ENCODE measurements at places on chromosomes 12 and 14. TPM values are rescaled to one million over a fixed set of nuclear protein-coding genes. Genes with fewer than 3 reads are reported as not detected.

DNA sequence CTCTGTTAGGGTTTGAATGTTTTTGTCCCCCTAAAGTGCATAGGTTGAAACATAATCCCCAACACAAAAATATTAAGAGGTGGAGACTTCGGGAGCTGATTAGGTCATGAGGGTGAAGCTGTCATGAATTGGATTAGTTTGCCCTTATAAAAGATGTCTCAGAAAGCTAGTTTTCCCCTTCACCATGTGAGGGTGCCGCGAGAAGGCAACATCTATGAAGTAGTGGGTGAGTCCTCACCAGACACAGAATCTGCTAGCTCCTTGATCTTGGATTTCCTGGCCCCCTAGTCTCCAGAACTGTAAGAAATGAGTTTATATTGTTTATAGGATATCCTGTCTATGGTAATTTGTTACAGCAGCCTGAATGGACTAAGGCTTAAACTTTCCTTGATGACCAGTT, 301.5 kb upstream of the ATP2B1 start:
- ATAC-seq: no peak

Gene METAP2
- 75.9 TPM for total RNA-seq

DNA sequence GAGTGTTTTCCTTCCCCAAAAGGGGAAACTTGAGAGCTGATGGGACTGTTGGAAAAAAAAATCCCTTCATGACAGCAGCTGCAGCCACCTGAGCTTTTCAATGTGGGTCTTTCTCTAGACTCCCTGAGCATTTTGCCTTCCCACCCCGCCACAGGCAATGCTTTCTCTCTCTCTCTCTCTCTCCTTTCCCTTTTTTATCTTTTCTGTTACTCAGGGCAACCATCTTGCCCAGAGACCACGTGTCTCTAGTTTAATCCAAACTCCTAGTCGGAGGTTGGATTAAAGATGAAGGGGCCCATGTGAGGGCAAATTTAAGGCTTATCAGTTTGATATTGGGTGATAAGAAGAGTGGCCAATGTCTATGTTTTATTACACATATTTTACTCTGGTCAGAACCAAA, 25.9 kb upstream of the B4GALNT1 start:
- ATAC-seq: no peak

Gene RBP5
- total RNA-seq: 1.4 TPM

Gene ADGRD1
- total RNA-seq: 3.9 TPM

GRCh38 chr12:52029685-52030084, 21.6 kb upstream of the NR4A1 start:
- peak; percentile 26 for ATAC-seq

DNA sequence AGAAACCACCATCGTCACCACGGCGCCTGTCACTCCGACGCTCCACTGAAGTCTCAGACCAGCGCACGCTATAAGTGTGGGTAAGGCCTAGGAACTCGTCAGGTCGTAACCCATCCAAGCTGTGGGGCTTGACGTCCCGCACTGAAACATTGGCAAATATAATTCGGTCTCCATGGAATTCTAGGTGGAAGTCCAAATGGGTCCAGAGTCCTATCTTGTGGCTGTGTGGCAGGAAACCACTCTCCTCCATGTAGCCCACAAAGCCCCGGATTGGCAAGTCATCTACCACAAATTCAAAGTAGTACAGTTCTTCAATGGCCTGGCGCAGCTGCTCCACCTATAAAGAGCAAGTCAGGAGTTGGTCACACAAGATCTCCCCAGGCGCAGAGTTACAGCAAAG, 2.3 kb downstream of the TM9SF1 start:
- ATAC-seq: no peak

Gene RIPK3
- 1.8 TPM for total RNA-seq

DNA sequence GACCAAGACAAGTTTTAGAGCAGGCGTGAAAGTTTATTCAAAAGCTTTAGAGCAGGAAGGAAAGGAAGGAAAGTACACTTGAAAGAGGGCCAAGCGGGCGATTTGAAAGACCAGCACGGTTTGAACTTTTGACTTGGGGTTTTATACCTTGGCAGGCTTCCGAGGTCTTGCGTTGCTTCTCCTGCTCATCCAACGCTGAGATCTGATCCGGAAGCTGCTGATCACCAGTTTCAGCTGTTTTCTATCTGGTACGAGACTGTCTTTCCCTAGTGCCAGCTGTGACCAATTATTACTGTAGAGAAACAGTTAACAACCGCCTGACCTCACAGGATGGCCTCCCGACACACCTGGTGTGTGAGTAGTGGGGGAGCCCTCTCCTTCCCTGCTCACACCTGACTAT, 20.6 kb upstream of the SNRPF start:
- no peak for ATAC-seq

- no peak for ATAC-seq
These were observed 4.1 kb upstream of the DCAF11 start for GRCh38 chr14:24110523-24110922.

- no peak for ATAC-seq
These were observed 402.2 kb upstream of the USP15 start for GRCh38 chr12:61857968-61858367.

DNA sequence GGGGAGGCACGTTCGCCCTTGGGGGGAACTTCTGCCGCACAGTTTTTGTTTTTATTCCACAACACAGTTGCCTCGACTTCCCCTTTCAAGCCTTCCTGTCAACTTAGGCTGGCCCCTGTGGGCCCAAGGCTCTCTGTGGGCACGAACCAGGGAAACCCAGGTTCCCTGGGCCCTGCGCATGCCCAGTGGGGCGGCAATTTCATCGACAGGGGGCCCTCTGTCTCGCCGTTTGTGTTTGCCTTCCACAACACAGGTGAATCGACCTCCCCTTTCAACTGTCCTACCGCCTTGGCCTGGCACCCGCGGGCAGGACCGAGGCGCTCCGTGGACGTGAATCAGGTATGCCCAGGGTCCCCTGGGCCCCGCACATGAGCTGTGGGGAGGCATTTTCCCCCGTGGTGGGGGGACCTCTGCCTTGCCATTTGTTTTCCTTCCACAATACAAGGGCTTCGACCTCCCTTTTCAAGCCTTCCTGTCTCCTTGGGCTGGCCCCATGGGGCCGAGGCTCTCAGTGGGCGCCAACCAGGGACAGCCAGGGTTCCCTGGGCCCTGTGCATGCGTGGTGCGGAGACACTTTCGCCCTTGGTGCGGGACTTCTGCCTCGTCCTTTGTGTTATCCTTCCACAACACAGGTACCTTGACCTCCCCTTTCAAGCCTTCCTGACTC, 354.0 kb downstream of the ALG10 start:
- ATAC-seq: no peak

DNA sequence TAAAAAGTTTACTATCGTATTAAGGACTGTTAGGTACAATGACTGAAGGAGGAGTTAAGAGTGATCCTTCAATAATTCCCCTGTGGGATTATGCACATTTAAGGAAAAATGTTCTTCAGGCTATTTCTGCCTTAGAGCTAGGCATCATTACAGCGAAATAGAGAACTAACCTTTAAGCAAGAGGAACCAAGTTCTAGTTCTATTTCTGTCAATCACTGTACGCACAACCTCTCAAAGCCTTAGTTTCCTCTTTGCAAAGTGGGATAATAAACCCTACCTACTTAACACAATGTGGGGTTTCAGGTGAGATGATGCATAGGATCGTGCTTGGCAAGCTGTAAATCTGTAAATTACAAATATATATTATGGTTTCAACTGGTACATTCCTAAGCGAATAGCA, 15.4 kb downstream of the NTF3 start:
- ATAC-seq: no peak

GRCh38 chr14:57085043-57085442, 183.7 kb downstream of the EXOC5 start:
- no peak for ATAC-seq

DNA sequence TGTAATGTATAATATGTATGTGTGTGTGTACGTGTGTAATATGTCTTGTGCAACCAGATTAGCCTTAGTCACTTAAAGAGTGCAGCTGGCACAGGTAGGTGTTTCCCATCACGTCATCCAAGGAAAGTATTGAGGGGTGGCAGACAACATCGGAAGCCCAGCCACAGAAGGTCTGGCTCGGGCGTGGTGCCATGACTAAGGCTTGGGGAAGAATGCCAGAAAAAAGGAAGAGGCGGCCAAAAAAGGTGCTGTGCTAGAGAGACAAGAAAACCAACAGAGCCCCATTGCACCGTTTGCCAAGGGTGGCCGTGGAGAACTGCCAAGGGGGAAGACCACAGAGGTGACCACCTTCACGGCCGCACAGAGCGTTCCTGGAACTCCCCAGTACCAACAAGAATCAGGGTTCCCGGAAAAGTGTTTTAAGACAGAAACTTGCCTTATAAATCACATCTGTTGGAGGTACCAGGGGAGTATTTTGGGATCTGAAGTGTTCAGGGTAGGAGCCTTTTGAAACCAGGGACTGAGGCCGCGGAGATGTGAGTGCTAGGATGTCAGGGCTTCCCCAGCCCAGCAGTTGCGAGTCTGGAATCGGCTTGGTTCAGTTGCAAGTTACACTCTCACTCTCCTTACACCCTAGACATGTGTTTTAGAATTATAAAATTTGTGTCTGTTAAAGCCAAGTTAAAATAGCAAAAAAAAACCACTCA, 131.2 kb upstream of the DYRK2 start:
- ATAC-seq: no peak

DNA sequence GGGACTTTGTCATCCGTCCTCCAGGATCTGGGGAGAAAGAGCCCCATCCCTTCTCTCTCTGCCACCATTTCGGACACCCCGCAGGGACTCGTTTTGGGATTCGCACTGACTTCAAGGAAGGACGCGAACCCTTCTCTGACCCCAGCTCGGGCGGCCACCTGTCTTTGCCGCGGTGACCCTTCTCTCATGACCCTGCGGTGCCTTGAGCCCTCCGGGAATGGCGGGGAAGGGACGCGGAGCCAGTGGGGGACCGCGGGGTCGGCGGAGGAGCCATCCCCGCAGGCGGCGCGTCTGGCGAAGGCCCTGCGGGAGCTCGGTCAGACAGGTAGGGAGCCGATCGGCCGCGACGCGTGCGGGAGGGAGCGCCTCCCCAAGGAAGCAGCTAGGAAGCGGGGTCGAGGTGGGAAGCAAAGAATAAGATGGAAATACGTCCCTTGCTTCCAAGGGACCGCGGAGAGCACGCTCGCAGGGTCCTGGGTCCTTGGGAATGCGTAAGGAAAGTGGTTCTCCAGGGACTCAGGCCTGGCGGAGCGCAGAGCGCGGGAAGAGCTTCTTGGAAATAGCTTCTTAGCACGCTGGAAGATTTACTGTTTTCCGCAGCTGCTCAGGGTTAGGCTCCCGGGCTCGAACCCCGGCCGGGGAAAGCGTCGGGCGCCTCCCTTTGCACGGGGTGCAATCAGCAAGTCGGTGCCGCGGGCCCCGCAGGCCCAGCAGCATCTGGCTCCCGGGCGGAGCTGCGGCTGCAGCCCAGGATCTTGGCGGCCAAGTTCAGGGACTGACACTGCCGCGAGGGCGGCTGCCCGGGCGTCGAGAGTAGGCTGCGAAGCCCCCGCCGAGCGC, 457 bp downstream of the SOCS2 start:
- no peak for ATAC-seq

Data from motor neuron (in vitro differentiated cells).